ENCODE measurements at places on chromosomes 12 and 14. TPM values are rescaled to one million over a fixed set of nuclear protein-coding genes. Genes with fewer than 3 reads are reported as not detected.

DNA sequence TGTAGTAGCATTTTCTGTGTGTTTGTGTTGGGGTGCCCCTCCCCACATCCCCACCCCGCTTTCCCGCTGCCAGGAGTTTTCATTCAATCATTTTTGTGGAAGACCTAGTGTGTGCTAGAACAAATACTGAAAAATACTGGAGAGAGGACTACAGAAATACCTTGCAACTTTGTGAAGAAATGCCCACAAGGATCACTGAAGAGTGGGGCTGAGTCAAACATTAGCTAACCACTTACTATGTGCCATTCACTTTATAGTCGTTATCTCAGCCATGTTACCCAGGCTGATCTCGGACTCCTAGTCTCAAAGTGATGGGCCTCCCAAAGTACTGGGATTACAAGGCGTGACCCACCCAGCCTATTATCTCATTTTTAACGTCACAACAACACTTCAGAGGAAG lies 559 bp upstream of the LMBR1L start:
- no peak for DNase-seq

- DNase-seq = no peak
Observed at GRCh38 chr14:37114002-37114401, 58.4 kb downstream of the SLC25A21 start.

WASHC4 gene
- total RNA-seq = 54.6 TPM

- DNase-seq = no peak
Observed at GRCh38 chr12:104740668-104741067, 217.4 kb downstream of the SLC41A2 start.

- DNase-seq = peak; percentile 9
Observed at GRCh38 chr14:98956181-98956580, 315.8 kb downstream of the BCL11B start.

ZNF385A gene
- 3.5 TPM for total RNA-seq

PDE6H gene
- total RNA-seq = not detected

DNA sequence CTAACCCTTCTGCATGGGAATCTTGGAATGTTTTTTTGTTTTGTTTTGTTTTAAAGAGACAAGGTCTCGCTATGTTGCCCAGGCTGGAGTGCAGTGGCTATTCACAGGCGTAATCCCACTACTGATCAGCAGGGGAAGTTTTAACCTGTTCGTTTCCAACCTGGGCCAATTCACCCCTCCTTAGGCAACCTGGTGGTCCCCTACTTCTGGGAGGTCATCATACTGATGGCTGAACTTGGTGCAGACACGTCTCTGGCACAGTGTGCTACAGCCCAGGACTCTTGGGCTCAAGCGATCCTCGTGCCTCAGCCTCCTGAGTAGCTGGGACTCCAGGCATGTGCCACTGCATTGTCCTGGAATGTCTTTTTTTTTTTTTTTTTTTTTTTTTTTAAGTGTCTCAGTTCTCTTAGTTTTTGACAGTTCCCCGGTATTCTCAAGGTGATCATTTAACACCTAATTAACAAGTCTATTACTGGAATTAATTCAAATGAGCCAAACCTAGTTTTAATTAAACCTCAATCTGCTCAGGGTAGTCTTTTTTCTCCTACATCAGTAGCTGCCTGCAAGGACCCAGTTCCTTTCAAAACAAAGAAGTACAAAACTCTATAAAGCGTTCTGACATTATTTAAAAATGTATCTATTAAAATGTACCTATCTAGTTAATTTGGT lies 49.0 kb upstream of the ISM2 start:
- no peak for DNase-seq

RNASE2 gene
- not detected for total RNA-seq

AICDA gene
- total RNA-seq = not detected

- DNase-seq = no peak
Observed at GRCh38 chr14:67503331-67503730, 14.8 kb upstream of the TMEM229B start.

JDP2 gene
- total RNA-seq = 37.9 TPM

GRCh38 chr12:129258781-129259318 lies 405.6 kb downstream of the GLT1D1 start:
- DNase-seq = no peak

KRT83 gene
- total RNA-seq = 0.10 TPM

HOXC13 gene
- not detected for total RNA-seq

FOXA1 gene
- 3.4 TPM for total RNA-seq

DNA sequence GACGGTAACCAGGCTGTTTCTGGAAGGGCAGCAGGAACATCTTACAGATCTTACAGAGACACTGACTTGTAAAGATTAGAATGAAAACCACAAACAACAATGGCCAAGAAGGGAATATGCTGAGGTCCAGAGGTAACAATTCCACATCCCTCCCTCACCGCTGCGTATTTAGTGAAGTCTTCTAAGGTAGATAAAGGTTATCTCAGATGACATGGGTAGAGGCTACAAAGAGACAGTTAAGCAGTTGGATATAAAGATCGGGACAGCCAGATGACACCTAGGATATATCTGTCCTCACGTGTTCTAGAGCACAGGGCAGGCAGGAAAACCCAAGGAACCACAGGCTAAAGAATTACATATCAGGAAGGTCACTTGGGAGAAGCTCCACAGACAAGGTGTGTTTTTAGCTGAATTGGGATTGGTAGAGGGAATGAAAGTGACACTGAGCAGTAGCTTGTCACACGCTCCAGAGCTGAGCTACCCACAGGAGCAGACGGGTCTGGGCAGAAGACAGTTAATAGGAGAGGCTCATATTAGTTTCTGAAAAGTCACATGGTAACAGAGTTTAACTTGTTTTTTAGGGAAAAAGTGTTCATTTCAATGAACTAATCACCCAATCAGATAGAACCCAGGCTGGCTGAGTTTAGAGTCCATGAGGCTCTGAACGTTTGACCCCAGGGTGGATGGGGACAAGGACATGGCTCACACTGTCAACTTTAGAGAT lies 83.3 kb downstream of the MIA2 start:
- DNase-seq = no peak

DNA sequence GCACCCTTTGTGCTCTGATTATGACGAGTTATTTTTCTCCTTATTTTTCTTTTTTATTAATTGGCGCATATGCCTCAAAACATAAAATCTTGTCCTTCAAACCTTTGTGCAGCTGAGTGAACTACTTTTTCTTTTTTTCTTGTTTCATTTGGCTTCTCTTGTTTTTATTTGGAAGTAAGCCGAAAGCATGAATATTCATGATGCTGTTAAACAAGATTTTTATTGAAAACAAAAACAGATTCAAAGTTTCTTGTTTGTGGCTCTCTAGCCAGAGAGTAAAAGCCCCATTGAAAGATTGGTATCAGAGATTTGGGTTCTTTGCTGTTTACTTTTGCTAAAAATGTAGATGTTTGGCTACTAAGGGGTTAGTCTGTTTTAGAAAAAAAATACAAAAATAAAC lies 183.8 kb downstream of the TMEM132C start:
- DNase-seq = no peak

DNA sequence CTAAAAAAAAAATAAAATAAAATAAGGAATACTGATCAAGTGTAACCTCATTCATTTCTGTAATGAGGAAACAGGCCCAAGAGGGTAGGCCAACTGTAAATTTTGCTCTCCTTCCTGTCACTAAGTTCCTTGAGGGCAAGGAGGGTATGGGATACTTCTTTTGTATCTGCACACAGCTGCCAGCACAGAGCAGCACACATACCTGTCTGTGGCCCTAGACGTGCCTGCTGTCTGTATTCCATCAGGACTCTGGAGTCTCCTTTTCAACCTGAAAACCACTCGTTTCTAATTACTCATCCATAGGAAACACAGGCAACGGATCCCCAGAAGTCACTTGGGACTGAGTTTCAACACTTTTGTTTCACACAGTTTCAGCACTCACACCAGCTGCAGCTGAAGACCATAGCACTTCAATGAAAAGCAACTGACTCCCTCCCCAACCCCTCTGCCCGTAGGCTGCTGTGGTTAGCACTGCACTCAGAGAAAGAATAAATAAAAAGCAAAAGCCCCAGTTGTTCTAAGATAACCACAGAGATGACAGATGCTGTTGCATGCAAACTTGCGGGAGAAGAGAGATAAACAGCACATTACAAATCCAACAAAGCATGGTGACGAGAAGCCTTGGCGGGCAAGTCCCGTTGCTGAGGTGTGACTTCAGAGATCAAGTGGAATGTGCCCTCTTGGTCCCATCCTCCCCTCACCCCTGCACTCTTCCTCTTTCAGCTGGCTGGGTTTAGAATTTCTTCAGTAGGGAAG lies 24.9 kb downstream of the CRACR2A start:
- DNase-seq = no peak

- DNase-seq = no peak
Observed at GRCh38 chr12:48105321-48105866, 485 bp downstream of the SENP1 start.

GRCh38 chr12:38823738-38824137 lies 81.7 kb downstream of the CPNE8 start:
- no peak for DNase-seq

CCDC196 gene
- total RNA-seq = not detected

CIDEB gene
- not detected for total RNA-seq

DNA sequence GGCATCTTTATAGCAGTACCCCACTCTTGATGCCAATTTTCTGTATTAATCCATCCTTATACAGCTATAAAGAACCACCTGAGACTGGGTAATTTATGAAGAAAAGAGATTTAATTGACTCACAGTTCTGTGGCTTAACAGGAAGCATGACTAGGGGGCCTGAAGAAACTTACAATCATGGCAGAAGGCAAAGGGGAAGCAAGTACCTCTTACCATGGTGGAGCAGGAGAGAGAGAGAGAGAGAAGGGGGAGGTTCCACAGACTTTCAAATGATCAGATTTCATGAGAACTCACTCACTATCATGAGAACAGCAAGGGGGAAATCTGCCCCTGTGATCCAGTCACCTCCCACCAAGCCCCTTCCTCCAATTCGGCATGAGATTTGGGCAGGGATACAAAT lies 84.4 kb downstream of the SLC24A4 start:
- DNase-seq = no peak

GRCh38 chr14:58873228-58873953 lies 235.6 kb downstream of the DACT1 start:
- no peak for DNase-seq

SLC10A1 gene
- total RNA-seq = not detected

CD27 gene
- total RNA-seq = not detected

SYNE3 gene
- 0.63 TPM for total RNA-seq

GRCh38 chr12:46470975-46471374 lies 98.4 kb upstream of the SLC38A2 start:
- DNase-seq = no peak

DNA sequence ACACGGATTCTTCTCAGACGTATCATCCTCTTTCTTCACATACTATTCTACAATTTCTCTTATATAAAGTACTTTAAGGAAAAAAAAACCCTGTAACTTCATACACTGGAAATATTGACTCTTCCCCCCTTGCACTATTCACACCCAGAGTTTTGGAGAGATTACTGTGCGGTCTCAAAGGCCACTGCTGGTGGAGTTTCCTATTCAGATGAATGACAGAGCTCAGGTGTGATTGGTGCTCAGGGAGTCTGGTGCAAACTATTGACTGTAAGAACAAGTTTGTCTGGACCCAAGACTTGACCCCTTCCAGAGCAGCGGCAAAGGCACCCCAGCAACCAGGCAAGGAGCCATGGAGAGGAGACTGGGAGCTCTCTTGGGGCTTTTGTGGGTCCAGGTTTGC lies 187.5 kb upstream of the OR4E1 start:
- DNase-seq = no peak

- DNase-seq = no peak
Observed at GRCh38 chr12:89414851-89415250, 62.5 kb upstream of the DUSP6 start.

DNA sequence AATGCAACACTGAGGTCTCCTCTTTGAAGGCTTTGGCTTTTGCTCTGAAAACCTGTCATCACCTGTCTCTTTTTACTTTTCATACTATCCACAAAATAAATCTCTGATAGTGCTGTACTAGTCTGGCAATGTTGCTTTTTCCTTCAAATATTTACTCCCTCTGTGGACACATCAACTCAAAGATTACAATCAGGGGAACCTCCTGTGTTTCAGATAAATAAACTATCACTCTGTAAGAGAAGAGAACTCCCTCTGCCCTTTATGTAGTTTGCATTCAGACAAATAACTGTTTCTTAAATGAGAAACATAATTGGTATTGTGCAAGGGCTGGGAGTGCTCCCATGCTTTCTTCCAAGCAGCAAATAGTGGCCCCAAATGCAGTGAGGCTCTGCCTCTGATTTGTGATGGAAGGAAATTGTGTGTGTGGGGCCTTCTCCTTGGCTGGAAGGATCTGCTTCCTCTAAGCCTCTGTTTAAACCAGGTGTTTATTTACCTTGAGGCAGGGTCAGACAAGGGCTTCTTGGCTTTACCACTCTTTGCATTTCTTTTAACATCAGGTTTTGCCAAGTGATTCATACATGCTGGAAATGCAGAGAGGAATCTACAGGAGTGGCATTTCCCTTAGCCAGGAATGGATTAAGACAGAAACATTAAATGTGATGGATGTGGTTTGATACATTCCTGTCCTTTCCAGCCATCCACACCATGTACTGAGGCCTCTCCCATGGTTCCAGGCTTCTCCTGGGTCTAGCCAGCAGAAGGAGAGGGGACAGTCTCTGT lies 69.0 kb downstream of the AKAP6 start:
- no peak for DNase-seq

TMEM119 gene
- 0.85 TPM for total RNA-seq

LRRK2 gene
- total RNA-seq = 0.14 TPM

GPR84 gene
- total RNA-seq = not detected

- no peak for DNase-seq
Observed at GRCh38 chr12:108914121-108914531, 34.2 kb downstream of the DAO start.

- DNase-seq = no peak
Observed at GRCh38 chr12:97643924-97644323, 181.3 kb downstream of the RMST start.

DNA sequence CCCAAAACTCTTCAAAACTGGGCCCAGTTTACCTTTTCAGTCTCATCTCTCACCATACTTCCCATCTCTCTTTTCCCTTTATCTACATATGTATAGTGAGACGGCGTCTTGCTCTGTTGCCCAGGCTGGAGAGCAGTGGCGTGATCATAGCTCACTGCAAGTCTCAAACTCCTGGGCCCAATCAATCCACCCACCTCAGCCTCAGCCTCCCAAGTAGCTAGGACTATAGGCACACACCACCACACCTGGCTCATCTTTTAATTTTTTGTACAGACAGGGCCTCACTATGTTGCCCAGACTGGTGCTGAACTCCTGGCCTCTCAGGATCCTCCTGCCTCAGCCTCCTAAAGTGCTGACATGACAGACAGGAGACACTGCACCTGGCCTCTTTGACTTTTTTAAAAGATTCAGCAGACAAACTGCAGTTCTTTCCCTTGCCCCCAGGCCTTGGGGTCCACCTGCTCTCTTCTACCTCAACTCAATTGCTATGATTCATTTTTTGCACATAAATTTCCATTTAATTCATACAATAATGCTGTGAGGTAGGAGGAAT lies 33.6 kb downstream of the TFCP2 start:
- DNase-seq = no peak

- DNase-seq = no peak
Observed at GRCh38 chr12:47126246-47126645, 46.5 kb upstream of the AMIGO2 start.

DAO gene
- not detected for total RNA-seq

GRCh38 chr12:120514002-120514401 lies 15.0 kb downstream of the COQ5 start:
- no peak for DNase-seq

- DNase-seq = no peak
Observed at GRCh38 chr12:52645982-52646381, 6.0 kb downstream of the KRT2 start.

PLEKHG7 gene
- total RNA-seq = not detected

GRCh38 chr12:69298947-69299346 lies 49.2 kb upstream of the LYZ start:
- no peak for DNase-seq

Data from H7 (cell line).